NCI-H1436 (cell line): ENCODE measurements at places on chromosomes 3 and 15.

DNA sequence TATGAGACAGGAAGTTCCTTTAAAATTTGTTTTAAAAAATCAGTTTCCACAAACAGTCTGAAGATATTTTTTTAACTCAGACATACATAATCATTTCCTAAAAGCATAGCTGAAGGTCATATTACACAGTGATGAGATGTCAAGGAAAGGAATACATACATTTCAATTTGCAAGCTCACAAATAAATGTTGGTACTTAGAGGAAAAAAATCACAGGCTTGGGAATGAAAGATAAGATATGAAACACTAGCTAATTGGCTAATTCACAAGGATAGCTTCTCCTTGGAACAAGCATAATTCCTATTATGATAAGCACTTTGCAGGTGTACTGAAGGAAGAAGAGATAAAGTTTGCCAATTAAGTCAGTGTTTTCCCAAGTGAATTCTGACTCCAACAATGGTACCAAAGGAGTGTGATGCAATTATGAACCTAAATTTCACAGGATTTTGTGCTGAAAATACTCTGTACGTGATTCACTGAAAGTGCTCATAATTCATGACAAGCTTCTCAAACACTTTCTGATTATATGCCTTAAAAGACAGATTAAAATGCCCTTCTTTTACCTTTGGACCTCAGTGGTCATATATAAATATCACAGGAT lies 112.4 kb downstream of the FRMD5 start:
- no peak for DNase-seq

DNA sequence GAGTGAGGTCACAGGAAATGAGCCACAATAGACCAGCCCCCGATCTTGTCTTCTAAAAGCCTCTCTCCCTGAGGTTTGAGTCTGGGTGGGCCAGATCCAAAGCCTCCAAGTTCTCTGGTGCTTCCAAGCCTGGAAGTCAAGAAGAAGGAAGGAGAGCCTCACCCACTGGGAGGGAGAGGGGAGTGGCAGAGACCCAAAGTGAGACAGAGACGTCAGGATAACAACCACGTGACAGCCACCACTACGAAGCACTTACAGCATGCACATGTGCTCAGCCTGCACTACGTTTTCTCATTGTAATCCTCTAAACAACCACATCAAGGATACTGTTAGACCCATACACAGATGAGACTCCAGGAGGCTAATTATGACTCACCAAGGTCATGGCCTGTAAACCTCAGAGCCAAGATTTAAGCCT lies 197.3 kb upstream of the LINGO1 start:
- DNase-seq: no peak

DNA sequence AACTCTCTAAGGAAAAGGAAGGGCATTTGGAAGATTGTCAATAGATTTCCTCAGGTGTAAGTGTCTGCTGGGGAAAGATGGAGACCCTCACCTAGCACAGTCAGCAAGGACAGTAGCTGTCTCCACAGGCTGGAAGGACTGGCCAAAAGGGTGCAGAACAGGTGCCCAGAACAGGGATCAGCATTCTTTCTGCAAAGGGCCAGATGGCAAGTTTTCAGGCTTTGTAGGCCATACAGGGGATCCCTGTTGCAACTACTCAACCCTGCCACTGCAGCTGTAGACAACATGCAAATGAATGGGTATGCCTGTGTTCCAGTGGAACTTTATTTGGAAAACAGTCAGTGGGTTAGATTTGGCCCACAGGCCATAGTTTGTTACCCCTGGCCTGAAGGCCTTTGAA lies 8.1 kb downstream of the AGBL1 start:
- DNase-seq: no peak

DNA sequence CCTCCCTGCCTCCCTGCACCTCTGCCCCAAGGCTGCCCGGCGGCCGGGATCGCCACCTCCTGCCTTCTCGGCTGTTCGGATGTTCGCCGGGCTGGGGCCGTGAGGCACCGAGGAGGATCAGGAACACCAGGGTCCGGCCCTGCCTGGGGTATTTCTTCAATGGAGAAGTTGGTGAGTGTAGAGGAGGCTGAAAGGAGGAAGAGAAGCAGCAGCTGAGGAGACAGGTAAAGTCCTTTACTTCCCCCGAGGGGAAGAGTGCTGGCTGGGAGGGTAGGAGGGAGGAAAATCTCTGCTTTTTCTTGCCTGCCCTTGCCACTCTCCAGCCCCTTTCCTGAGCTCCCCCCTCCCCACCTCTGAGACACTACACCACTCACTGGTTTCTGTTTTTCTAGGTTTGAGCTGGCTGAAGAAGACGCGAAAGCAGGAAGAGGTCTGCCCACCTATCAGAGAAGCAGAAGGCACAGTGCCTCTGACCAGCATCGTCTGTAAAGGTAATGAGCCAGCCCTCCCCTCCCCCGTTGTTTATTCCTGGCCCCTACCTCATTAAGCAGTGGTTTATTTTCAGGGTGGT lies 519 bp downstream of the ASB7 start:
- DNase-seq: no peak

DNA sequence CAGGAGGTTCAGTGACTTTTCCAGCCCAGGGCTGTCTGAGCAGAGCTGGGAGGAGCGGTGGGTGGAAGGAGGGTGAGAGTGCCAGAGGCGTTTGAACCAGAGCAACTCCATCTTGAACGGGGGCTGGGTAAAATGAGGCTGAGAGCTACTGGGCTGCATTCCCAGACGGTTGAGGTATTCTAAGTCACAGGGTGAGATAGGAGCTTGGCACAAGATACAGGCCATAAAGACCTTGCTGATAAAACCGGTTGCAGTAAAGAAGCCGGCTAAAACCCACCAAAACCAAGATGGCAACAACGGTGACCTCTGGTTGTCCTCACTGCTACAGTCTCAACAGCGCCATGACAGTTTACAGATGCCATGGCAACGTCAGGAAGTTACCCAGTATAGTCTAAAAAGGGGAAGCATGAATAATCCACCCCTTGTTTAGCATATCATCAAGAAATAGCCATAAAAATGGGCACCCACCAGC lies 60.2 kb downstream of the ABTB1 start:
- no peak for DNase-seq

- DNase-seq: no peak
Observed at GRCh38 chr15:77606142-77607034, 26.3 kb downstream of the LINGO1 start.

DNA sequence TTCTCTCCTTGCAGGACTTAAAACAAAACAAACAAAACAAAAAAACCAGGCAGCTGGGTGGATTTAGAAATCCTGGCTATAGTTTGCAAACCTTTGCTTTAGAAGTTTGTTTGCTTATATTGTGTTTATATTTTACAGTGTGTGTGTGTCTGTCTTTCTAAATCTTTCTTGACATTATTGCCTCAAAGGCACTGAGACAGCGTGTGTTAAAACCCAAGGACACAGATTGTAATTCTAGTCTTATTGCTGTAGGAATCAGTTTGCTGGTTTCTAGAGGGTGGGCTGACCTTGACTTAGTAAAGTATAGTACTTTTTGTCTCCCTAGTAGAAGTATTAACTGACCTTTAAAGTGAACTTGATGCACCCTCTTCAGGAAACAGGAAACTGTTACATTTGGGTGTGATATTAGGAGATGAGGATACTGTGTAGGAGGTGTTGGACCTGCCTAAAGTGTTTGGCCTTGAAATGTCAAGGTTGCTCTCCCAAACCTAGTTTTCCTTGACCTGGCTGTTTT lies 71.0 kb downstream of the TCF12 start:
- no peak for DNase-seq

DNA sequence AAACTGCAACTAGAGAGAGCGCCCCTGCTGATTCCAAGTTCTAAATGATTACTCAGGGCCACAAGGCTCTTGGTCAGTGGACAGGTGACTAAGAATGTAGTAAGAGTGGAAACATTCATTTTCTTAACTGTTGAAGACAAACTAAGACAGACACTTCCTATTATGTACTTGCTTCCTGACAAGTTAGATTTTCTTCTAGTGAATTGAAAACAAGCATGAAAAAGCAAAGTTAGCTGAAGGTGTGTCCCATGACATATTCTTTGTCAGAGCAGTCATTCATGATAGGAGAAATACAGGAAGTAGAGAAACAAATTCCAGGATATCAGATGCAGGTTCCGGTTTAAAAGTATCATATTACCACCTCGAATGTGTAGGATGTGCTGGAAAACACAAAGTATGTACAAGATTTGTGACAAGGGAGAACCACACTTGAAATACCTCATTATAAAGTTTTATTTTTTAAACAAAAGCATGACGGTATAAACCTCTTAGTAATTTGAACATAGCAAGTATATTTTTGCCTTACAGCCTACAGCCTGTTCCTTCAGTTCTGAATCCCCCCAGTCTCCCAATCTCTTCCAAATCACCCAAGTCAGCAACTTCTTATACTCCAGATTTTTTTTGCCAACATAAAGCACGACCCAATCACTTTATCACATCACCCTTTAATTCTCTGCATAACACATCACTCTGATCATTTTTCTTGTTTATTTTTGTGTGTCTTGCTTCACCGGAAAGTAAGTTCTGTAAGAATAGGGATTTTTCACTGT lies 6.2 kb downstream of the TSPAN3 start:
- no peak for DNase-seq

- no peak for DNase-seq
Observed at GRCh38 chr3:132220986-132221385, 96.2 kb upstream of the ACP3 start.

DNA sequence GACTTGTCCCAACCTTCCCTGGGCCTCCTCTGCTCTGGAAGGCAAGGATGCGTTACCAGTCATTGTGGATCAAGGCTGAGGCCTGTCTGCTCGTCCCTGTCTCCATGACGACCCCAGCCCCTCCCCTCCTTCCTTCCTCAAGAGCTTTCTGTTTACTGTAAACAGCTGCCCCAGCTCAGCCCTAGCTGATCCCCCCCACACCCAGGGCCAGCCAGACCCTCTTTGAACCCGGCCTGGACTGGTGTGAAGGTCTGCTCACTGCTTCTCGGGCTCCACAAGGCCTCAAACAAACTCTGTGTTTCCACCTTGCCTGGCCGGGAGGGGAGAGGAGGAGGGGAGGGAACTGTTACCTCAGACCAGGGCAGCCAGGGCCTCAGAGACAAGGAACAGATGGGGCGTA lies 16.9 kb downstream of the VPS18 start:
- peak; percentile 6 for DNase-seq

DNA sequence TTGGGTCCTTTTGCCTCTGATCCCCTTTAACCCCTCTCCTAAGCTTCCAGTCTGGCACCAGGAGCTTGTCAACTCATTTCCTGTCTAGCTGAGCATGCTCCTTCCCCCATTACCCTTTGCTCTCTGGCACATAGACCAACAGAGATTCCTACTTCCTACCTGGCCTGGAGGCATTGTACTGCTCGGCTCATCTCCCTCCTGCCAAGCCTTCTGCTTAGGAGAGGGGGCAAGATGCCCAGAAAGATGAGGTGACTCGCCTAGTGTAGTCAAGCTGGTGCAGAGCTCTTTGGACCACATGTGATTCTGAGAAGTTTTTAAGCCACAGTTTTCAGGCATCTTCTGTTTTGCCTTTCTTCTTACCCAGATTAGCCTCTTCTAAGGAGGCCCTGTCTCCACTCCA lies 95.4 kb downstream of the ZNF621 start:
- no peak for DNase-seq

DNA sequence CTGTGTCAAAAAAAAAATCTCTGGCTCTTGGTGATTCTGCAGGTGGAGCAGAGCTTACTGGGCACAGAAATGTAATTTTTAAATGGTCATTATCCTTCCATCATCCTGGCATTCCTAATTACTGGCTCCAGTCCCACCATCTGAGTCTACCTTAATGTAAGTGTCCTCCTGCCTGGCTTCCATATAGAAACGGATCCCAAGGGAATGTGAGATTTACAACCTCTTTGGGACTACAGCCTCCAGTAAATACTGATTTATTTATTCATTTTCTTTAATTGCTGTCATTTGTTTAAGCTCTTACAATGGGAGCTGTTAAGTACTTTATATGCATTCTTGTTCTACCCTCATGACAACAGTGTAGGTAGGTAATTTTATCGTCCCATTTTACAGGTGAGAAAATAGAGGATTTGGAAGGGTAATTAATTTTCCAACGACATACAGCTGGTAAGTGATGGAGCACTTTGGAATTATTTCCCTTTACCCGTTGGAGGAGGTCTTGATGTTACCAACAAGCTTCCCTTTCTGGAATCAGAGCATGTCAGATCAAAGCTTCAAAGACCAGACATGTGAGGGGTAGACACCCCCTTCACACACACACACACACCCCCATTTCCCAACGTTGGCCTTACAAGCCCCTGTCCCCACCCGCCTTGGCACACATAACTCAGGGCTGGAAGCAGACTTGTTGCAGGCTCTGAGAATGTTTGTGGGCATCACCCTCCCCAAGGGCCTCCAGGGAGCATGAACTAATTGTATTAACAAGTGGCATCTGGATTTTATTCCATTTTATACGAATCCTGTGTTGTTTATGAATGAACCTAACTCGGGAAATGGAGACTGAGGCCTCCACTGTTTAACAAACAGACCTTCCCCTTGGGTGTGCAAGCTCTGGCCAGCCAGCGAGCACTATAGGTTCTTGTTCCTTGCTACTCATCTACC lies 116.9 kb downstream of the ALDH1A2 start:
- DNase-seq: no peak

- no peak for DNase-seq
Observed at GRCh38 chr3:138003069-138003468, 6.9 kb upstream of the CLDN18 start.

DNA sequence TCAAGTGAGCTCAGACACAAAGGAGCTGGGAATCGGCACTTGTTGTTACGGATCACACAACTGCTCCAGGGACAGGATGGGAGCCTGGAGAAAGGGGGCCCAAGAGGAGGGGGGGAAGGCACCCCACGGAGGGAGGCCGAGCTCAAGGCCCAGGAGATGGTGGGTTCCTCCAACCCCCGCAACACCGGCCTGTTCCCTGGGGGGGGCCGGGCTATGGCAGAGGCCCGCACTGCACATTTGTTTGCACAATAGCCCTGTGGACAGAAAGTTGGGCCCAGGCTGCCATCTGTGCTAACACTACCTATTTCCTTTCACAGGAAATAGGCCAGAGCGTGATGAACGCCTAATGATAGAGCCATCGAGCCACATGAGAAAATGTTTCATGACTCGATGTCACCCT lies 147.1 kb downstream of the NSMCE3 start:
- no peak for DNase-seq

DNA sequence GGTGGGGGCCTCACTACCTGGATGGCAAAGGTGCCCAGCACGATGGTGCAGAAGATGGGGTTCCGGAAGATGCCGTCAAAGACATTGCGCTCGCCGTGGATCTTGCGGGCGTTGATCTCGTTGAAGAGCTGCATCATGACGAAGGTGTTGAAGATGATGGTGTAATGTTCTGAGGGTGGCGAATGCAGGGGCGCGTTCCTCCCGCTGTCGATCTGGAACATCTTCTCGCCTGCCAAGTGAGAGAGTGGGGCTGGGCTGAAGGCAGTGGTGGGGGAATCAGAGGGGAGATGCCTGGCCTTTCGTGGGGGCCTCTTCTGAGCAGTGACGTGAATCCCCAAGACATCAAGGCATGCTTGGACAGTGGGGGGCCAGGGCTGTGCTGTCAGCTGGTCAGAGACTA lies 19.6 kb upstream of the SEC13 start:
- DNase-seq: no peak
